ENCODE measurements at places on chromosomes 16 and 17.

GRCh38 chr16:89161763-89162713 lies 9.5 kb upstream of the CDH15 start:
- no peak for DNase-seq

DNA sequence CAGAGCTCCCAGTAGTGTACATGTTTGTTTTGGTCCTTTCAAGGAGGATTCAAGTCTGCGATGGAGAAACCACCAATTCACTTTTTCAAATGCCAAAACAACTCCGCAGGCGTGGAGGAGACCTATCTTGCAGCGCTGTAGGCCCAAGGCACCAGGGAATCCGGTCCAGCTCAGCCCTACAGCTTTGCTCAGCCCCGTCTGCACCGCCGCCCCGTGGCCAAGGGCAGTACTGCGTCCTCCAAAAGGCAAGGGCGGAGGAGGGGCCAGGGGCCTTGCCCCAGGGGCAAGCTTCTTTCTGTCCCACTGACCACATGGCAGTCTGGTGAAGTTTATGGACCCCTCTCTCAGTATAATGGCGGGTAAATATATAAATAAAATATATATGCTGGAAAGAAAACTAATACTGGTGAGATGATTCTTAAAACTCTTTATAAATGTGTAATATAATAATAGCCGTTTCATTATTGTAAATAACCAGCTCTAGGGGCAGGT lies 709 bp upstream of the CD300LG start:
- DNase-seq: peak; percentile 3

GRCh38 chr17:76567634-76568432 lies 17.8 kb downstream of the ST6GALNAC2 start:
- no peak for DNase-seq

- DNase-seq: no peak
These were observed 27.8 kb upstream of the ERN1 start for GRCh38 chr17:64157669-64158180.

DNA sequence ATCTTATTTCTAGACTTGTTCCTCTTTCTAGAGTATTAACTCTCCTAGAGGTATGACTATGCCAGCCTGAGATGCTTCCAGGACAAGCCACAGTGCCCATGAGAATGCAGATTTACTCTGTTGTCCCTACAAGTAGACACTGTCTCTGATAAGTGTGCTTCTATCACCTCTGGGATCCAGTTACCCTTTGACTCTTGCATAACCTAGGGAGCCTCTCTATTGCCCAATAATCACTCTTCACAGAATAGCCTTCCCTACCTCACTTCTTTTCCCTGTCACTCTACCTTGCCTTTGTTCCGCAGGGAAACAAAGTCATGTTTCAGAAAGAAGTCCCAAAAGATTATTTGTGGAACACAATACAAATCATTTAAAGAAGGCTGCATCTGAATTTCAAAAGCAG lies 1.6 kb upstream of the KRT34 start:
- DNase-seq: no peak

GRCh38 chr17:28751600-28752366 lies 8.0 kb downstream of the TRAF4 start:
- DNase-seq: no peak

GRCh38 chr16:476039-476438 lies 50.6 kb downstream of the RAB11FIP3 start:
- DNase-seq: no peak

DNA sequence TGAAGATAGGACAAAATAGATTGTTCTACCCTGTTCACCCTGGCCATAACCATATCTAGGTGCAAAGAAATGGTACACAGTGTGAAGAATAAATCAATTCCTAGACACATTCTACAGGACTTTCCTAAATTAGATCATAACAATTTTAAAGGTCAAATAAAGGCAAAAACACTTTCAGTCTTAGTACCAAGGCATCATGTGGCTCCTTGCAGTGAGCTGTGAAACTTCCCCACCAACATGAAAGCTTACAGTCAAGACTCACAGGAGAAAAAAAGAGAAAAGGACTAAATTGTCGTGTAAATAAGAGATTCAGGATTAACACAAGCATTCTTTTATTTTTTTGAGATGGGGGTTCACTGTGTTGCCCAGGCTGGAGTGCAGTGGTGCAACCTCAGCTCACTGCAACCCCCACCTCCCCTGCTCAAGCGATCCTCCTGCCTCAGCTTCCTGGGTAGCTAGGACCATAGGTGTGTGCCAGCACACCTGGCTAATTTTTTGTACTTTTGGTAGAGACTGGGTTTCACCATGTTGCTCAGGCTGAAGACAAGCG lies 14.2 kb downstream of the NSMCE1 start:
- no peak for DNase-seq

- DNase-seq: no peak
These were observed 186.5 kb downstream of the LGALS9B start for GRCh38 chr17:20280851-20281250.

DNA sequence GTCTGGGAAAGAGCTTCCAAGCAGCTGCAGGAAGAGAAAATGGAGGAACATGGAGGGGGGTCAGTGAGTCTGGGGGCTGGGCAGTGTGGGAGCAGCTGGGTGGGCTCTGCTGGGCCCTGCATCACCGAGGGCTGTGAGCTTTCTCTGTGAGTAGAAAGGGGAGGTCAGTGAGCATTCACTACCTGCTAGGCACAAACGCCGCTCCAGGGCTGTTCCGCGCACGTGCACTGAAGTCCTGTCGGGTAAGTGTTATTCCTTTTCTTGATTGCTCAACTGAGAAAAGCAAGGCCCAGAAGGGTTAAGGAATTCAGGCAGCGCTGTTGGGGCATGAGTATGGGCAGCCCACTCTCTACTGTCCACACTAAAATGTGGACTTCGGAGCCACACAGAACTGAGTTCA lies 4.7 kb downstream of the CACNG5 start:
- DNase-seq: no peak

DNA sequence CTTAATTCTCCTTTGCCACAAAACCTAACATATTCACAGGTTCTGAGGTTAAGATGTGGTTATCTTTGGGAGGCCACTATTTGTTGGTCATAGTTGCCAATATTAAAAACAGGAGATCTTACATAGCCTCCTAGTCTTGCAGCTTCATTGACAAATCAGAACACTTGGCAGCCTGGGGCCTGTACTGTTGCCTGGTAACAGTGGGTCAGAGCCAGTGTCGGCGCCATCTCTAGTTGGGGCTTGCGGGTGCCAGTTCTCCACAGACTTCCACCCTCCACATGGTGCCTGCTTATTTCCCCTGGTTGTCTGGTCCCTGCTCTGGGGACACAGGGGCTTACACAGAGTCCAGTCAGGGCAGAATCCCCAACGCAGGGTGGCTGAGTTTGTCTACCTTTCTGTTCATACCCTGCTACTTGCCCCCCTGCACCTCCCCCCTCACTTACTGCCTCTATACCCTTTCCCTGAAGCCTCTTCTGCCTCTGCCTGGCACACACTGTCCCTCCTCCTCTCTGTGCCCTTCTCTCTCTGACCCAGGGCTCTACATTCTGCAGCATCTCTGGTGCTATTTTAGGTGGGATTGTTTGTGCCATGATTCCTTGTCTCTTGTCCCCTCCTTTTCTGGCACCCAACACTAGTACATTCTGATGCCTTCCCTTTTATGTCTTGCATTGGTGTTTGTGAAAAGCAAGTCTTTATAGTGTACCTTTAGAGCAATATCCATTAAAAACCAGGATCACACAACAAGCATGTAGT lies 13.4 kb downstream of the EPN2 start:
- no peak for DNase-seq

- DNase-seq: peak; percentile 50
These were observed 8.7 kb downstream of the C16orf87 start for GRCh38 chr16:46822270-46822669.

DNA sequence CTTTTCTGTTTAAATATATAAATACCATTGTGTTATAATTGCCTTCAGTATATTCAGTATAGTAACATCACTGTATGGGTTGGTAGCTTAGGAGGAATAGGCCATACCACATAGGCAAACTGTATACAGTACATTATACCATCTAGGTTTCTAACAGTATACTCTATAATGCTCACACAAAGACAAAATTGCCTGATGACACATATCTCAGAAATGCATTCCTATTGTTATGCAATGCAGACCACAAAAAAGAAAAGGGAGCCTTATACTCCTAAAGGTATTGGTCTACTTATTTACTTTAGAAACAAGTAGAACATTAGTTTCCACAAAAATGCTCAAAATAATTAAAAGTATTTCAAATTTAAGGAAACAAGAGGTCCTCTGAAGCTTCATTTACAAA lies 47.9 kb downstream of the SETD6 start:
- no peak for DNase-seq

DNA sequence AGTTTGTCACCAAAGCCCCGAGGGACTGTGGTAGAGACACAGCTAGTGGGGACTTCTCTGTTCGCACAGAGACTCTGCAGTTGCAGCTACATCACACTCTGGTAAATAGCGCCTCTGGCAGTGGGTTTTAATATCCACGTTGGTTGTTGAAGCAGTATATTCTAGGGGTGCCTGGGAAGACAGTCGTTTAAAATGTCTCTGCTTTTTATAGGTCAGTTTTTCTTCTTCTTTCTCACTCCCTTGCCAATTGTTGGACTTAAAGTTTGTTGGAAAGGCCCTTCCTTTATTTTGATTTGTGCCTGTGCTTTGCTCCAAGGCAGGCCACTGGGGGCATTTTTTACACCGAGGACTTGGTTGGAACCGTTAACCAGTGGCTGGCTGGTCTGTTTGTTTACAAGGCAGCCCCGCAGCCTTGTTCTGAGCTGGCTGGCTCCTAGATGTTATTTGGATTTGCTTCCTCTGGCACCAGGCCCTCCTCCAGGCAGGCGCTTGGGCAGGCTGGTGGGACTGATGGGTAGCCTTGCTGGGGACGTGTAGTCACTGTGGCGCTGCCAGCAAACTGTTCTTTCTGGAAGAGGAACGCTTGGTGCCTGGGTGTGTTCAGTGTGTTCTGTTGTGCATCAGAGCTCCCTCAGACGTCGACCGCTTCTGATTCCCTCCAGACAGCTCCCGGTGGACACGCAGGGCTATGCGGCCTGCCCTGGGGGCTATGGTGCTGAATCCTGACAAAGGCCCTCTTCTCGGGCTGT lies 218.2 kb upstream of the CHMP6 start:
- DNase-seq: no peak

DNA sequence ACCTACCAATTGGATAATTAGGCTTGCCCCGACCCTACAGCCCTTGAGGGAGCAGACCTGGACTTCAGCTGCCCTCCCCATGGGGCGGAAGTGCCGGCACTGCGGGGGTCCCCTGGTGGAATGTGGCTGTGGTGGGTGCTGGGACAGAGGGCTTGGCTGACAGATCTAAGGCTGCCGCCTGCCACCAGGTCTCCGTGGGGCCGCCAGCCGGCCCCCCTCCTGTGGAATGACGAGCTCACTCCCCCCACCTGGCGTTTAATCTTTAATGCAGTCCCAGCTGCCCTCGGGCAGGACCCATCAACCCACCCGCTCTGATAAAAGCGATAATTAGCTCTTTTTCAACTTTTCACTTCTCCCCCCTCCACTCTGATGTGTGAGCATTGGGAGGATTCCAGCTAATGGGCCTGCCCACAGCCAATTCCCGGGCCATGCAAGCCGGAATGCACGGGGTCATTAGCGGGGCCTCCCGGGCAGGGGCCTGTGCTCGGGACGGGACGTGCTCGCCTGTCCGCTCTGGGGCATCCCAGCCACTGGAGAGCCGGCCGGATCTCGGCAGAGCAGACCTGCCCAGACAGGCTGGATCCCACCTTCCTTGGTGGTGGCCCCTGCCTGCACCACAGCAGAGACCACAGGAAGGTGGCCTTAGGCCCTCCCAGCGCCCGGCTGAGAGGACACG lies 28.3 kb upstream of the GOSR2 start:
- no peak for DNase-seq
